ENCODE measurements at places on chromosomes 1 and 21.

DNA sequence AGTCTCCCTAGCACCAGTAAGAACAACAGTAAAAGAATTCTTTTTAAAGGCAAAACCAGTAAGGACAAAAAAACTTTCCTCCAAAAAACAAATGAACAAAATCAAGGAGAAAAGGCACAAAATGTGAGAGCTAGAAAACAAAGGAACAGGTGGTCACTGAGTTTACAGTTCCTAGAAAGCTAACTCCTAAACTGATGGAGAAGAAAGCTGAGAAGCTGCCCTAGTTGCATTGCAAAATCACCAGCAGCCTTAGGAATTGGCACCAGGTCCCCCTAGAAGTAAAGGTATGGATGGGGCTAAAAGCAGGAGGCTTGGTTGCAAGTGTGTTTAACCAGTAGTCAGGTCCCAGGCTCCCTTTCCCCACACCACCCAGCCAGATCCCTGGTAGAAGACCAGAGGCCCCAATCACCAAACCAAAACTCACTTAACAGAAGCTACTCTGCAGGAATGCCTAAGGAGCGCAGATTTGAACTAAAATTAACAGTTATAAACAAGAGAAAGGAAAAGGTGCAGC is 47.6 kb downstream of the RAB3GAP2 start:
- H3K36me3 ChIP-seq = no peaks in the 10 kb centered on the region
- no peak for DNase-seq
- H3K4me3 ChIP-seq = no peak overlapping the region
- peaks cover 39% of the 10 kb centered on the region for H3K4me1 ChIP-seq
- H3K27me3 ChIP-seq = no peaks in the 10 kb centered on the region

DNA sequence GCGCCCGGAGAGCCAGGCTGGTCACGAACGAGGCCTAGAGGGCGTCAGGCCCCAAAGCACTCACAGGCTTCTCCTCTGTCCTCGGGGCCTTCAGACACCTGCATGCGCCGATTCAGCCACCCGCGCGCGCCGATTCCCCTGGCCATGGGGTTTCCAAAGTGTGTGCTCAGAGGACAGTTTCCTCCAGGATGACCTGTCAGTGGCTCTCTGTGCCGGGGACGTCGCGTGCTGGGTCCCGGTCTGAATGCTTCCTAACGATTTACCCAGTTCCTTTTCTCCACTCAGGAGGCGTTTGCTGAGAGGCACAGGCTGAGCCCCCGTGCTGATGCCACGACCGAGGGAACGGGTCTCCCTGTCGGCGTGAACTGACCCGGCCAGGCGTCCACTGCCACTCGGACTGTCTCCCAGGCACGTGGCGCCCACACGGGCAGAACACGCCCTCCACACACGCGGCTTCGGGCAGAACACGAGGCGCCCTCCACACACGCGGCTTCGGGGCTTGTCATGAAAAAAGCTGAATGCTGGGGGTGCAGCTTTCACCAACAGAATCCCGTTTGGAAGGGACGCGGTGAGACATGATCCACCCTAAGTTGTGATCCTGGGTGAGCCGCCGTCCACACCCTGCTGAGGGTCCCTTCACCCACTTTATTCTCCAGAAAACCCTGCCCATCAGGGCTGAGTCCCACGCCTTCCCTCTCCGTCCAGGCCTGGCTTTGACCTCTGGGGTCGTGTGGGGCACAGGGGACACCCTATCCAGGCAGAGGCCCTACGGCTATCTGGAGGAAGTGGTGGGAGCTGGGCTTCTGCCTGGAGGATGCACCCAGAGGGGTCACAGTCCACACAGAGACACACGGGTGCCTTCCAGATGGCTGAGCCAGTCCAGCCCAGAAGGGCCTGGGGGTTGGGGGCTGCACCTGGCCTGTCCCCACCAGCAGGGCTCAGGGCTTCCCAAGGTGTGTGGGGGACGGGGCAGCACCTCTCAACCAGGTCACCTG is 56.1 kb downstream of the COL6A1 start:
- H3K36me3 ChIP-seq = no peaks in the 10 kb centered on the region
- DNase-seq = no peak
- no peaks in the 10 kb centered on the region for H3K4me1 ChIP-seq
- H3K27me3 ChIP-seq = no peaks in the 10 kb centered on the region

- H3K4me1 ChIP-seq = no peaks in the 10 kb centered on the region
- no peak overlapping the region for H3K27ac ChIP-seq
- DNase-seq = no peak
- H3K36me3 ChIP-seq = peaks cover 35% of the 10 kb centered on the region
- H3K4me3 ChIP-seq = no peak overlapping the region
Measured at GRCh38 chr1:19894218-19894617, 12.0 kb downstream of the OTUD3 start.

GRCh38 chr21:31347435-31348032 is 3.5 kb upstream of the TIAM1 start:
- H3K36me3 ChIP-seq = no peaks in the 10 kb centered on the region
- H3K27me3 ChIP-seq = no peaks in the 10 kb centered on the region
- no peak overlapping the region for H3K27ac ChIP-seq
- peaks cover 32% of the 10 kb centered on the region for H3K4me1 ChIP-seq

DNA sequence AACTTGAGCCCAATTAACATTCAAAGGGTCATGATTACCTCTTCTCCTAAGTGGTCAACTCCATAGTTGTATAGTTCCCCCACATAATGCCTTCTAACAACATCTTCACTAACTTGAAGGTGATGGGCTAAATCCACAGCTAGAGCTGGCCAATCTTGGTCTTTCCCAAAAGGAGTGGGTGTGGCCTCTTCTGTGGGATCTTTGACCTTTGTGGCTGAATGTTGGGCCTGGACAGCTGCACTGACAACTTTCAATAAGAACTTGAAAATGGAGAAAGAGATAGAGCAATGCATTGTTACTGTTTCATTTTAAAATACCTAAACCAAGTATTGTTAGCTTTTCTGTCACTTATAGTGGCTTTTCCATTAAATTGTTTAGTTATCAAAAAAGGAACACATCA is 59.2 kb downstream of the IARS2 start:
- peaks cover 19% of the 10 kb centered on the region for H3K4me1 ChIP-seq
- DNase-seq = no peak
- H3K27ac ChIP-seq = no peak overlapping the region
- H3K27me3 ChIP-seq = no peaks in the 10 kb centered on the region
- H3K4me3 ChIP-seq = no peak overlapping the region

GRCh38 chr1:41789661-41790330 is 128.9 kb downstream of the HIVEP3 start:
- no peak for DNase-seq
- H3K27me3 ChIP-seq = no peaks in the 10 kb centered on the region
- no peak overlapping the region for H3K4me3 ChIP-seq

GRCh38 chr1:243433737-243434370 is 178.0 kb downstream of the SDCCAG8 start:
- DNase-seq = no peak
- H3K27ac ChIP-seq = no peak overlapping the region
- no peaks in the 10 kb centered on the region for H3K4me1 ChIP-seq
- H3K36me3 ChIP-seq = no peaks in the 10 kb centered on the region

GRCh38 chr1:175820456-175821025 is 77.1 kb upstream of the TNR start:
- DNase-seq = no peak
- no peaks in the 10 kb centered on the region for H3K27me3 ChIP-seq
- H3K27ac ChIP-seq = no peak overlapping the region
- no peak overlapping the region for H3K4me3 ChIP-seq
- no peaks in the 10 kb centered on the region for H3K36me3 ChIP-seq

DNA sequence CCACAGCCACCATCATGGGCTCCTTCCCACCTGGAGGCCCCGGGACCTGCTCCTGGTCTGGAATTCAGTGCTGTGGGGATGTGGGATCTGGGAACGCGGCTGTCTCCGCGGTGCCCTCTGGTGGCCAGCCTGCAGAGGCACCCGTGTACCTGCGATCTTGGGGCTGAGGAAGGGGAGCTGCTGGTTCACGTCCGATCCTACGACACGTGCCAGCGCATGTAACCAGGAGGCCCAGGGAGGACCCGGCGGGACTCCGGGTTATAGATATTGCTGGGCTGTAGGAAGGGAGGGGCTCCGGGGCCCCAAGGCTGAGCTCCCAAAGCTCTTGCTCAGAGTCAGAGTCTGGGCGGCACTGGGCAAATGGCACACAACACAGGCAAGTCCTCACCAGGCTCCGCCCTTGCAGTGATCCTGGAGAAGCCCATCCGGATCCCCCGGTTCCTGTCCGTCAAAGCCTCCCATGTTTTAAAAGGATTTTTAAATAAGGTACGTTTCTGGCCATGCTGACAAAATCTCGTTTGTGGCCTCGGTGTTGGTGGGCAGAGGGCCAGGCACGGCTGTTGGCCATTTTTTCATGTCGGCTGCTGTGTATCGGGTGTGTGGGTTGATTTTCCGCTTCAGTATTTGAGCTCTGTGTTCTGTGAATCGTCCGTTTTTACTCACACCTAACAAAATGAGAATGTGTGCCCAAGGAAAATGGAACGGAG is 20.1 kb downstream of the FAAP20 start:
- H3K27ac ChIP-seq = no peak overlapping the region
- no peak overlapping the region for H3K4me3 ChIP-seq
- peaks cover 8% of the 10 kb centered on the region for H3K4me1 ChIP-seq
- H3K36me3 ChIP-seq = no peaks in the 10 kb centered on the region
- peak; percentile 39 for DNase-seq
- no peaks in the 10 kb centered on the region for H3K27me3 ChIP-seq

DNA sequence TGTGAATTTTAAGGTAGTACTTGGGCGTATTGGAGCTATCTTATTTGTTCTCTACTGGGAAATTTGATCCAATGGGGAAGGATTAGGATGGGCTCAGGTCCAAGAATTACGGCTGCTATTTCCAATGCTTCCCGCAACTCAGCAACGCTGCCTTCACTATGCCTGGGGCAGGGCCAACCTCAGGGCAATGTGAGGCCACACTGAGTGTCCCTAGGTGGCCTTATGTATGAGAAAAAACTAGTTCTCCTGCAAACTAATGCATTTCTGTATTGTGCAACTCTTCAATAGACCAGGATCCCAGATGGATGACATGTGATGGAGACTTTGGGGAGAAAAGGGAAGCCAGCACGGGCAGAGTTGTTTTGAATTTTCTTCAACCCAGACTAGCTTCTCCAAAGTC is 168.1 kb downstream of the DUSP10 start:
- H3K27ac ChIP-seq = no peak overlapping the region
- no peaks in the 10 kb centered on the region for H3K27me3 ChIP-seq
- no peak overlapping the region for H3K4me3 ChIP-seq
- no peaks in the 10 kb centered on the region for H3K4me1 ChIP-seq
- H3K36me3 ChIP-seq = no peaks in the 10 kb centered on the region
- no peak for DNase-seq

Measured in CD4-positive, alpha-beta memory T cell (primary cell).